ENCODE measurements at places on chromosomes 13 and 19.

GRCh38 chr13:52651897-52652195 lies 790 bp upstream of the SUGT1 start:
- DNase-seq, result no peak

GRCh38 chr19:18496167-18496979 lies 25.5 kb downstream of the ELL start:
- DNase-seq, result peak; percentile 10

GRCh38 chr13:108932196-108932595 lies 302.8 kb downstream of the MYO16 start:
- no peak for DNase-seq

DNA sequence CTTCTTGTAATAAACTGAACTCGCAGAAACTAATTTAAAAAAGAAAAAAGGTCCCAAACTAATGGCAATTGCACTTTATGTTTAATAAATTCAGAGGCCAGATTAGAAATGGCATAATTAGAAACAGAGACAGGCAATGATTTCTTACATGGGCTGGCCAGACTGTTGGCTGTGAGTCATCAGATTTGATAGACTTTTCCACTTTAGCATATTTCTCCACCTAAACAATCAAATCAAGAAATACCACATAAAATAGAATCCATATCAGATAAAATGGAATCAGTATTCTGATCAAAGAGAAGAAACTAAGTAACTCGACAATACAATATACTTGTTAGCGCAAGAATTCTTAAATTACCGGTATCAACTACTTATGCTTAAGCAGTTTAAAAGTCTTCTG lies 29.0 kb downstream of the EXOSC8 start:
- DNase-seq, result no peak

- no peak for DNase-seq
These were observed 1327.6 kb downstream of the OLFM4 start for GRCh38 chr13:54356209-54356608.

DNA sequence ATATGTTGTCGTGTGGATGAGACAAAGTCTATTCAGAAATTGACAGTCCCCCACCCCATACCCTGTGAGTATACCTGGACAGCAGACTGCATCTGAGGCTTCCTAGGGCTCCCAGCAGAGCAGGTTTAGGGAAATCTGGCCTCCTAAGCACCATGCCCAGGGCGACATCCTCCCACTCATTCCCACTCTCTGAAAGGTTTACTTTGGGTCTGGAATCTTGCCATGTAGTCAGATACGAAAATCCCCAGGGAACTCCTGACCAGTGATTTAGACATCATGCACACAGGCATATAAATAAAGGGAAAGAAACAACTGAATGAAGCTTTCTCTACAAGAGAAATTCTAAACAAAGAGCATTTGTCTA lies 717 bp upstream of the NALCN start:
- peak; percentile 91 for DNase-seq

DNA sequence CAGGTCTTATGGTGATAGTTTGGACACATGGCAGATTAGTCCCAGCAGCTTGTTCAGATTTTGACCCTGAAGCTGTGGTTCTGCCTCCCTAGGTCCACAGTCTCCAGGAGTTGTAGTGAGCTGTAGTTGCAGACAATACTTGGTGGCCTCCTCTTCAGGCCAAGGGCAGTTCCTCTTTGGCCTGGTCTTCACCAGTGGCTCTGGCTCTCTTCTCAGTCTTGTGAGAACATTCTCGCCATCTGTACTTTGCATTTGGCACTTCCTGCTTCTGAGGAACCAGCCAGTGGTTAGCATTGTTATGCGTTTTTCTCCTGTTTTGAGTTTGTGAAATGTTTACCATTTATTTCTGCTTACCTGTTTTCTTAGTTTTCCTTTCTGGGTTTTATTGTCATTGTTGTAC lies 40.7 kb downstream of the PCCA start:
- no peak for DNase-seq

- no peak for DNase-seq
These were observed 19.1 kb upstream of the CXCL17 start for GRCh38 chr19:42461700-42462324.

DNA sequence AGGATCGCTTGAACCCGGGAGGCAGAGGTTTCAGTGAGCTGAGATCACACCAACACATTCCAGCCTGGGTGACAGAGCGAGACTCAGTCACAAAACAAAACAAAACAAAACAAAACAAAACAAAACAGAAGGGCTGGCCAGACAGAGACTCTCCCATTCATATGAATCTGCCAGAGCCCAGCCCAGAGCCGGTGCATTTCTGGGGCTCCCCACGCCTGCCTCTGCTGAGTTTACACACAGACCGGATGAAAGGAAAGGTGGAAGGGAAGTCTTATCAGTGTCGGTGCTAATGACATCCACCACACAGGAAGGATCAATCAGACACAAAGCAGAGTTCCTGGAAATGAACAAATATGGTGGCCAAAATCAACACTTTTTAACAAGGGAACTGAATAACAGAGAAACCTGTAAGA lies 6.8 kb downstream of the TRAPPC6A start:
- DNase-seq, result no peak

- DNase-seq, result no peak
These were observed 435 bp upstream of the ZNF382 start for GRCh38 chr19:36604656-36605100.

- no peak for DNase-seq
These were observed 39.6 kb downstream of the SHISA2 start for GRCh38 chr13:26011996-26012821.

DNA sequence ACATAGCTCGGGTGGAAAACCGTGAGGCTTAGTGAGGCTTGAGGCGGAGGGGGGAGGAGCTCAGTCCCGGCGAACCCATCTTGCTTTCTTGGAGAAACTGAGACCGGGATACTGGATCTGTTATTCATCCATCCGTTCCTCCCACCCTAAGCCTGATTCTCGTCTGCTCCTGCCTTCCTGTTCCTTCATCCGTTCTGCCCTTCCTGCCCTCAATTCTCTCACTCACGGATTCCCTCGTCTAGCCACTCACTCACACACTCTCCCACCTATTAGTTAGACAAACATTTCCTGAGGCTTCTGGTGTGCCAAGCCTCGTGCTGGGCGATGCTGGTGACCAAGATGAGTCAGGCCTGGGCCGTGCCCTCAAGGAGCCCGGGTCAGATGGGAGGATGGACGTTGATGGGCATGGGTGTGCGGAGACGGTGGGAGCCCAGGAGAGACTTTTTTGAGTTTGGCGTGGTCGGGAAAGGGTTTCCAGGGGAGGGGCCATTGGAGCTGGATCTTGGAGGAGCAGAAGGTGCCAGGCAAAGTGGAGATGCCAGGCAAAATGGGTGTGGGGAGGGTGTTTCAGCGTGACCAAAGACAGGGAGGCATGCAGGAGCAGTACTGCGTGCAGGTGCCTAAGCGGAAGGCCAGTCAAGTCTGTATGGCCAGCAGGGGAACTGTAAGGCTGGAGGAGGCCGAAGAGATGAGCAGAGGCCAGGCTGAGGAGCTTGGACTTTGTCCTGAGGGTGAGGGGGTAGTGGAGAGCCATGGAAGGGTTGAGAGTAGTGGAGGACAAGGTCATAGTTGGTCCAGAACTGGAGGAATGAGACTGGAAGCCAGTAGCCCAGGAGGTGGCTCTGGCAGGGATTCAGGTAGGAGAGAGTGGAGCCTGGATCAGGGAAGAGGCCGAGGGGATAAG lies 7.4 kb upstream of the CNFN start:
- DNase-seq, result no peak

- DNase-seq, result no peak
These were observed 617.5 kb upstream of the KLF12 start for GRCh38 chr13:74751739-74752138.

DNA sequence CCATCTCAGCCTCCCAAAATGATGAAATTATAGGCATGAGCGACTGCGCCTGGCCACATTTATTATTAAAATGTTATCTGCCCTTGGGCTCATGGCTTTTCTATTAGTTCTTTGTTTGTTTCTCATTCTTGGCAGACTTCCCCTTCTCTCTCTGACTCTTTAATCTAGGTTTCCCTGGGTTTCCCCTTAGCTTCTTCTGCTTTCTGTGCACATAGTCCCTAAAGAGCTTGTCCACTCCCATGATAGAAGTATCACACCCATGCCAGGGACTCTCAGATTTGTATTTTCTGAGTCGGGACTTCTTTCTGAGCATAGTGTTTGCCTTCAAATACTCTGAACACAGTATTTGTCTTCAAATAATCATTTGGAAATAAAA lies 38.6 kb upstream of the ITM2B start:
- no peak for DNase-seq

GRCh38 chr13:107864543-107865317 lies 350.6 kb downstream of the LIG4 start:
- DNase-seq, result peak; percentile 34
